A549 treated with Hydrocortisone at 1 μM for 4 hours (cell line): ENCODE measurements at places on chromosomes 2 and 18. TPM values are rescaled to one million over a fixed set of nuclear protein-coding genes. Genes with fewer than 3 reads are reported as not detected.

Gene SPC25
- total RNA-seq = 17.2 to 22.0 TPM (median 18.9 TPM) in 5 replicates

Gene KCNIP3
- total RNA-seq = 1.3 to 2.3 TPM (median 1.7 TPM) in 5 replicates

Gene ASB18
- total RNA-seq = not detected in 5 replicates

Gene OSBPL6
- total RNA-seq = 5.2 to 7.6 TPM (median 6.2 TPM) in 5 replicates

Gene SLC14A1
- 0.11 TPM in 1 of 5 replicates, not detected in the others for total RNA-seq

Gene NT5C1B
- total RNA-seq = not detected in 5 replicates

Gene NDUFS1
- 54.7 to 81.5 TPM (median 66.4 TPM) in 5 replicates for total RNA-seq

Gene TYW5
- 6.6 to 8.3 TPM (median 6.8 TPM) in 5 replicates for total RNA-seq

Gene ACVR1C
- total RNA-seq = 0.02 to 0.05 TPM in 2 of 5 replicates, not detected in the others
